ENCODE measurements at places on chromosomes 6 and 20. TPM values are rescaled to one million over a fixed set of nuclear protein-coding genes. Genes with fewer than 3 reads are reported as not detected.

DNA sequence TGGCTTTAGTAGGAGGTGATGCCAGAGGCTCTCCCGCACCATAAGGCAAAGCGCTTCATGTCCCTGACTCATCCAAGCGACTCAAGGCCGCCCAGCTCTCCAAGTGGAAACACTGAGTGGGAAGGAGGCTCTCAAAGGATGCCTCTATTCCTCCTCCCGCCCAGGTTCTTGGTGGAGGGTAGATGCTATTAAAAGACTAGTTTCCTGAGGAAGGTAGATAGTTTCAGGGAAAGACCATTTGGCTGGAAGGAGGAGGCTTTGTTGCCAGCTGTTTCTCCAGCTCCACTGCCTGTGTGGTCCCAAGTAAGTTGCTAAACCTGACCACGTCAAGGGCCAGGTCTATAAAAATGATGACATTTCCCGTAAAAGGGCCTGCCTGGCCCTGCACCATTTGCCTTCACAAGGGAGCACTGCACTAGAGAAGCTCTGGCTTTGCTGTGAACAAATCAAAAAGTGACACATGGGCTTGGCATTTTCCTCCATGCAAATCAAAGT is 48.2 kb downstream of the GMDS start:
- no peak for DNase-seq

DNA sequence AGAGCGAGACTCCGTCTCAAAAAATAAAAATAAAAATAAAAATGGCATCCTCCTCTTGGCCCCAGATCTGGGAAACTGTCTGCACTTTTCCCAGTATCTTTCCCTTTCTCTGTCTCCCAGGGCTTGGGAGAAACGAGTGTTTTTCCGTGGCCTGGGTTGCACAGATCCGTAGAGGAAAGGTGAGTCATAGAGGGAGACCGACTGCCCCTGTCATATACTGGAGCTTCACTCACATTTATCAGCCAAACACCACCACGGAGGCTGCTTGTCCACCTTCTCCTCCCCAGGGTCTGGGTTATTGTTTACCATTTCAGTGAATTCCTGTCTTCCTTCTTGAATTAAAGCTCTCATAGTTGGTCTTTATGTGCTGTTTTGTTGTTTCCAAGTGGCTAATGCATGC is 31.9 kb upstream of the EIF2S2 start:
- DNase-seq = no peak

- DNase-seq = no peak
These were observed 82.3 kb downstream of the CD164 start for GRCh38 chr6:109299776-109300564.

DNA sequence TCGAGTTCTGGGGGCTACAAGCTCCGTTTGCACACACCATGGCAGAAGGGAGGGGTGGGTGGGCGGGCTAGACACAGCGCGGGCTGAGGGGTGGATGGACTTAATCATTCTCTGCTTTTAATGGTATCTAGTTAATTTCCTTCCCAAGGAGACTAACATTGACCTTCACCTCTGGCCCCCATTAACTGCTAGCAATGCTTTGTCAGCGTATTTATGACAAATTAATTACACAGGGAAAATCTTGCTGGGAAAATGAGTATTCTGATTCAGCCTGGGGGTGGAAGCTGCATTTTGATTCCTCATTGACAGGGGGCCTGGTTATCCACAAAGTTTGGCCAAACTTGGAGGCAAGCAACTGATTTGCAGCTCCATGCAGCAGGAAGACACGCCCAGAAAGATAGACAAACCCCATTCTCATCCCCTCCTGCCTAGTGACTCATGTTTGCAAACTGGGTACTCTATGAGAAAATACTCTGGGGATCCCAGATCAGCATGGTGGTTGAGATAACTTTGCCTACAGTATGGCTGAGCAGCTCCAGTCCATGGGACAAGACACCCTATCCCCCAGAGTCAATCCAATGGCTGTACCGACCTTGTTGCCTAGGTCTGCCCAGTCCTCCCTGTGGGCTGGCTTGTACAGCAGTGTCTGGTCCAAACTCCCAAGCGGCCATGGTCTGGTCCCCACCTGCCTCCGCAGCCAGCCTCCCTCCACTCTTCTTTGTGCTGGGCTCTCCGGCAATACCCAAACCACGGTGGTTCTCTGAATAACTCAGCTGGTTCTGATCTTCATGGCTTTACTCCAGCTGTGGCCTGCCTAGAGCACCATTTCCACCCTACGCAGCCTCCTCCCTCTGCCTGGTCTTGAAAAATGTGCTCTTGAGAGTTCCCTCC is 19.7 kb downstream of the ZBP1 start:
- DNase-seq = no peak

DNA sequence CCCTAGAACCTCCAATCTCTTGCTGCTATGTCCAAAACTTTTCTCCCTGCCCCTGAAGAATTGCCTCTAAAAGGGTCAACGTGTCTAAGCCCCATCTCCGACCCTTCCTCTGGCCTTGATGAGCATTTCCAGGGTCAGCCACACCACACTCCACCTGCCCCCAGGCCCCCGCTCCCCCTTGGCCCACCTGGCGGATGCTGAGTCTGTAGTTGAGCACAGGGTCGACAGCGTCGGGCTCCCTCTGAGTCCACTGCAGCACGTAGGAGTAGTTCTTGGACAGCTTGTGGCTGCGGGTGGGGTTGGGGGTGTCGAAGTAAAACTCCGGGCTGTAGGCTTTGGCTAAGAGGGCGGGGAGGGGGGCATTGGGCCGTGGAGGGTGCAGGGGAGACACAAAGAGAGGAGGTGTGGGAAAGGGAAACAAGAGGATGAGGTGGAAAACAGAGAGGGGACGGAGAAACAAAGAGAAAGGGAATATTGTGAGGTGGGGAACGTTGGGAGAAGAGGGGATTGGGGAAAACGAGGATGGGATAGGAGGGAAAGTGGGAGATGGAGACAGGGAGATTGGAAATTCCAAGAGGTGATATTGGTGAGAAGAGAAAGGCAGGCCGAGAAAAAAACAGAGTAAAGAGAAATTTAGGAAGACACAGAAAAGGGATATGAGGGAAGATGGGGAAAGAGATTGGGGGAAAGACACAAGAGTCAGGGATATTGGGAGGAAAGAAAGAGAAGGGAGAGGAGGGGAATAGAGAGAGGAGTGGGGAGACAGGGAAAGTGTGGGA is 50.5 kb downstream of the MDGA1 start:
- no peak for DNase-seq

DNA sequence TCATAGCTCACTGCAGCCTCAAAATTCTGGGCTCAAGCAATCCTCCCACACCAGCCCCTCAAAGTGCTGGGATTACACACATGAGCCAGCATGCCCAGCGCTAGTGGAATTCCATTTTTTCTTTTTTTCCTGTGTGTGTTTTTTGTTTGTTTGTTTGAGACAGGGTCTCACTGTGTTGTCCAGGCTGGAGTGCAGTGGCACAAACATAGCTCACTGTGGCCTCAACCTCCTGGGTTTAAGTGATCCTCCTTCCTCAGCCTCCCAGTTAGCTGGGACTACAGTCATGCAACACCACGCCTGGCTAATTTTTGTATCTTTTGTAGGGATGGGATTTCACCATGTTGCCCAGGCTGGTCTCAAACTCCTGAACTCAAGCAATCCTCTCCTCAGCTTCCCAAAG is 14.1 kb upstream of the PARD6B start:
- no peak for DNase-seq

- DNase-seq = no peak
These were observed 89.9 kb upstream of the SYNDIG1 start for GRCh38 chr20:24379484-24379927.

DNA sequence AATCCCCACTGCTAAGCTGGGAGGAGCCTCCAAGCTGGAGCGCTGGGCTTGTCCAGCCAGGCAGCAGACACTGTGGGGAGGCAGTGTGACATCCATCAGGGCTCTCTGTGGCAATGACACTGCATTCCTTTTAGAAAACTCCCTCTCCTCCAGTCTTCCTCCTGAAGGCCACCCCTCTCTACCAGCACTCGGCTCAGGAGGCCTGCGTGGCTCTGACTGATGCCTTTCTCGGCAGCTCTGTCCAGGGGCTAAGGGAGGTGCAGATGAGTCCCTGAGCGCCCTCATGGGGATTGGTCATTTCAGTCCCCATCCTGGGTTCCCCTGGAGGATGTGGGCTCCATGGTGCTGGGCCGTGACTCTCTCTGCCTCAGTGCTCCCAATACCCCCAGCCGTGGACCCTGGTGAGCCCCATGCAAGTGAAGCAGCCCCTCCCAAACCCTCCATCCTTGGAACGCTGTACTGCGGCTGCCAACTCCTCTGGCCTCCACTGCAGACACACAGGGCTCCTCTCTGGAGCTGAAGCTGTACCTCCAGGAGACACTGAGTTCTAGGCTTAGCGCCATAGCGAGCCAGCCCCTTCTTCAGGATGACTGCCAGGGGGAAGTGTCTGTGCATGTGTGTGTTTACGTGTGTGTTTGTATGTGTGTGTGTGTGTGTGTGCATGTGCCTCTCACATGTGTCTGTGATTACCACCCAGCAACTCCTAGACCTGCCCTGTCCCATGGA is 209.6 kb downstream of the ERMARD start:
- DNase-seq = no peak

GRCh38 chr6:144534180-144534579 is 249.0 kb downstream of the UTRN start:
- DNase-seq = no peak

GRCh38 chr6:24188578-24189080 is 62.6 kb downstream of the NRSN1 start:
- DNase-seq = no peak

DNA sequence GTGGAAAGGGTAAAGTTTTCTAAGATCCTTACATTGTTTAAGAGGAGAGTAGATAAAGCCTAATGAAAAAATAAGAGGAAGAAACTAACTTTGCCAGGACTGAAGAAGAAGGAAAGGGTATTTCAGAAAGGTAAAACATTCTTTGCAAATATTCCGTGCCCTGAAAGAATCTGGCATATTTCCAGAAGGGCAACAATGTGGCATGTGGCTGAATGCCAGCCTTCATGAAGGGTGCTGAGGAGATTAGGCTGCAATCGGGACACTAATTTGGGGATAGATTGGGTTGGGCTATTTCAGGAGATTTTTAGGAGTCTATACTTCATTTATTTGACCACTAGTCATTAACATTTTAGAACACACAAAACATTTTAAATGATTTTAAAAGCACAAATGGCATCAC is 16.2 kb upstream of the UFL1 start:
- no peak for DNase-seq

- DNase-seq = no peak
These were observed 4.3 kb downstream of the ARFRP1 start for GRCh38 chr20:63703471-63703975.

DNA sequence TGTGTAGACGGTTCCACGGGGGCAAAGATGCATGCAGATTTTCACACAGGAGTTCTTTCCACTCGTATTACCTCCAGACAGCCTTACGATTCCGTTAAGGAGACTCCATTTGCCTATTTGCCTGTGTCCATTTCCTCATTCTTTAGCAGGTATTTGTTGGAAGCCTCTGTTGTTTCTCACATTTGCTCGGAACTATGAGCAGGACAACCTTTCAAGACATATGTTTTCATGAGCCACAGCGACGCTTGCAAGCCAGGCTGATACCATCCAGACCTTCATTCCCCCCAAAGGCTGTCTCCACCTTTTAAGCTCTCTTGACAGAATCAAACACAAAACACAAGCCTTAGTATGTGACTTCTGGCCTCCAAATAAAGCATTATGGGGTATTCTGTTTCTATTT is 57.6 kb upstream of the NEDD9 start:
- DNase-seq = no peak

GRCh38 chr6:52802806-52803205 is 810 bp downstream of the GSTA1 start:
- DNase-seq = no peak

GRCh38 chr20:63696306-63696627 is 185 bp upstream of the TNFRSF6B start:
- no peak for DNase-seq

DNA sequence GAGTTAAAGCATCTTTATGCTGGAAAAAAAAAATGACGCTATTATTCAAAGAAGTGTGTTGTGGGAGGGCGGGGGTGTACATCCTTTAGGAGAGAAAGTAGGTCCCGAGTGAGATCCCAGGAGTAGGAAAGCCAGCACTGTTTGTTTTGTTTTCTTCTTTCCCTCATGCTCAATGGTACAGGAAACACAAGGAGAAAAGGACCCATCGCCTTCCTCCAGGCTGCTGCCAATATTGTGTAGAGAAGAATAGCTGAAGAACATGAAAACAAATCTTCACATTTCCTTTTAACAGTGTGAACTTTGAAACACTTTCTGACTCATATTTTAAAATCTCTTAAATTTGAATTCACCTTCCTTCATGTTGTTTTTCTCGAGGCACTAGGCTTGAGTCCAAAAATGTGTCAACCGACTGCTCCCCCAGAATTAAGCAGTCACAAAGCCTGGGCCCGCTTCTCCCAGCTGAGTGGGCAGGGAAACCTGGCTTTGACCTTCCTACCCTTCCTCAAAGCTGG is 22.3 kb downstream of the PPP1R16B start:
- no peak for DNase-seq

- DNase-seq = no peak
These were observed 19.8 kb upstream of the KCNG1 start for GRCh38 chr20:51042657-51043247.

GRCh38 chr6:17768388-17768787 is 61.7 kb upstream of the NUP153 start:
- DNase-seq = no peak

DNA sequence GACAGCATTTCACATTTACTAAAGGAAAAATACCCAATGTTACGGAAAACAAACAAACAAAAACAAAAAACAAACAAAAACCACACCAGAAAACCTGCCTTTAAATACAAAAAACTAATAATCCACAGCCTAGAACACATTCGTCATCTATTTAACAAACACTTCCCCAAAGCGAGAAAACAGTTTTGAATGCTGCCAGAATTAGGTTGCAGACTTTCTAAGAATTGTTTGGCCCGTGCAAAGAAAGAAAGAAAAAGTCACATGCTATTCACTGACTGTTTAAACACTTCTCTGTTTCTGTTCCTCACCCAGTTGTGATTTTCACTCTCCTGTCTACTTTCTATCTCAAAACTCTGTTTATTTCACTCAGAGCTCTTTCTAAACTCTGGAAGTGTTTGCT is 52.5 kb downstream of the BCAS1 start:
- DNase-seq = no peak

DNA sequence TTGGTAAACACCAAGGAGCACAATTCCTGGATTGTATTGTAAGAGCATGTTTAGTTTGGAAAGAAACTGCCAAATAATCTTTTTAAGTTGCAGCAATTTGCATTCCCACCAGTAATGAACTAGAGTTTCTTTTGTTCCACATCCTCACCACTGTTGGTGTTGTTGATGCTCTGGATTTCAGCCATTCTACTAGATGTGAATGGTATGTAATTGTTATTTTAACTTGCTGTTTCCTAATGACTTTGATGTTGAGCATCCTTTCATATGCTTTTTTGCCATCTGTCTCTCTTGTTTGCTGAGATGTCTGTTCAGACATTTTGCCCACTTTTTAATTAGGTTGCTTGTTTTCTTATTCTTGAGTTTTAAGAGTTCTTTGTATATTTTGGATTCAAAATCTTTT is 1654.1 kb downstream of the GRIK2 start:
- DNase-seq = no peak

The APOBEC2 gene
- total RNA-seq = not detected

The GSTA2 gene
- not detected for total RNA-seq

The CCHCR1 gene
- 38.6 TPM for total RNA-seq

The BACH2 gene
- total RNA-seq = 81.9 TPM

The CLPSL1 gene
- total RNA-seq = not detected

The RAD21L1 gene
- not detected for total RNA-seq

The TSPO2 gene
- not detected for total RNA-seq

The TBX18 gene
- total RNA-seq = not detected

The ARHGAP40 gene
- total RNA-seq = 0.28 TPM
